Activated CD4-positive, alpha-beta T cell treated with anti-CD3 and anti-CD28 coated beads for 36 hours (primary cell): ENCODE measurements at places on chromosomes 2 and 18. TPM values are rescaled to one million over a fixed set of nuclear protein-coding genes. Genes with fewer than 3 reads are reported as not detected.
A peak's percentile ranks its signal among the peaks of the same experiment; 100 is the strongest.

- peaks cover 5% of the 10 kb centered on the region for H3K36me3 ChIP-seq
- no peak overlapping the region for H3K4me3 ChIP-seq
- no peak for DNase-seq
These were observed 24.6 kb downstream of the THAP4 start for GRCh38 chr2:241612156-241613016.

GRCh38 chr2:235024191-235024860 lies 72.5 kb downstream of the SH3BP4 start:
- no peaks in the 10 kb centered on the region for H3K4me1 ChIP-seq
- DNase-seq: no peak
- no peak overlapping the region for H3K27ac ChIP-seq
- H3K4me3 ChIP-seq: no peak overlapping the region

DNA sequence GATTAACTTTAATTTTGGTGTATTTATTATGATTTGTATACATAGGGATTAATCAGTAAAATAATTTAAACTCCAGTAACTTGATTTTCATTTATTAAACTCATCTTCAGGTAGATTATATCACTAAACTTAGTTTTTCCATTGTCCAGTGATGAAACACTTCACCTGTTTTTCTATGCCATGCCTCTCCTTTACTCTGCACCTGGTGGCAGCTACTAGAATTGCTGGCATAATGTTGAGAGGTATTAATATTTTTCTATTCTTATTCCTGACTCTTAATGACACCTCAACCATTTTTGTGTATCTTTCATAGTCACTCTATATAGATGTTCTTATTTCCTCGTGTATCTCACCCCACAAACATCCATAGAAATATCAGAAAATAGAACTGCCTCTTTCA lies 940.3 kb upstream of the CRIM1 start:
- no peak overlapping the region for H3K4me3 ChIP-seq
- no peaks in the 10 kb centered on the region for H3K4me1 ChIP-seq
- H3K27me3 ChIP-seq: peaks cover 2% of the 10 kb centered on the region

GRCh38 chr2:49569176-49569575 lies 414.9 kb upstream of the FSHR start:
- H3K27ac ChIP-seq: no peak overlapping the region
- DNase-seq: no peak
- no peaks in the 10 kb centered on the region for H3K36me3 ChIP-seq

GRCh38 chr2:158011055-158011771 lies 90.5 kb upstream of the UPP2 start:
- no peaks in the 10 kb centered on the region for H3K36me3 ChIP-seq
- no peak overlapping the region for H3K27ac ChIP-seq
- DNase-seq: peak; percentile 13
- peaks cover 6% of the 10 kb centered on the region for H3K27me3 ChIP-seq
- peaks cover 29% of the 10 kb centered on the region for H3K4me1 ChIP-seq

DNA sequence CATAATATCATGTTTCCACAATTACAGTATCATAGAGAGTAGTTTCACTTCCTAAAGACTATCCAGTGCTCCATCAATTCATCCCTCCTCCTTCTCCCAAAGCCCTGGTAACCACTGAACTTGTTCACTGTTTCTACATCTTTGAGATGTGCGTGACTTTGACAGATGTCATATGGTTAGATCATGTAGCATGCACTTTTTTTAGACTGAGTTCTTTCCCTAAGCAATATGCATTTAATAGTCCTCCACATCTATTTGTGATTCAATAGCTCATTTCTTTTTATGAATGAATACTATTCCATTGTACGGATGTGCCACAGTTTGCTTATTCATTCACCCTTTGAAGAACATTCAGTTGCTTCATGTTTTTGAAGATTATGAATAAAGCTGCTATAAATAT lies 560.4 kb upstream of the LRRTM4 start:
- H3K4me1 ChIP-seq: no peaks in the 10 kb centered on the region
- H3K4me3 ChIP-seq: no peak overlapping the region
- no peaks in the 10 kb centered on the region for H3K36me3 ChIP-seq
- H3K27me3 ChIP-seq: no peaks in the 10 kb centered on the region
- no peak for DNase-seq

- H3K27ac ChIP-seq: no peak overlapping the region
- H3K27me3 ChIP-seq: no peaks in the 10 kb centered on the region
- no peak overlapping the region for H3K4me3 ChIP-seq
- DNase-seq: no peak
- no peaks in the 10 kb centered on the region for H3K4me1 ChIP-seq
These were observed 747.4 kb upstream of the SLC8A1 start for GRCh38 chr2:41199334-41199733.

- no peaks in the 10 kb centered on the region for H3K27me3 ChIP-seq
- no peaks in the 10 kb centered on the region for H3K4me1 ChIP-seq
- no peaks in the 10 kb centered on the region for H3K36me3 ChIP-seq
- H3K4me3 ChIP-seq: no peak overlapping the region
These were observed 27.0 kb downstream of the TFPI start for GRCh38 chr2:187527262-187527661.

- H3K27ac ChIP-seq: no peak overlapping the region
- H3K36me3 ChIP-seq: no peaks in the 10 kb centered on the region
- DNase-seq: no peak
- no peak overlapping the region for H3K4me3 ChIP-seq
These were observed 6.7 kb upstream of the TNP1 start for GRCh38 chr2:216866515-216867095.

DNA sequence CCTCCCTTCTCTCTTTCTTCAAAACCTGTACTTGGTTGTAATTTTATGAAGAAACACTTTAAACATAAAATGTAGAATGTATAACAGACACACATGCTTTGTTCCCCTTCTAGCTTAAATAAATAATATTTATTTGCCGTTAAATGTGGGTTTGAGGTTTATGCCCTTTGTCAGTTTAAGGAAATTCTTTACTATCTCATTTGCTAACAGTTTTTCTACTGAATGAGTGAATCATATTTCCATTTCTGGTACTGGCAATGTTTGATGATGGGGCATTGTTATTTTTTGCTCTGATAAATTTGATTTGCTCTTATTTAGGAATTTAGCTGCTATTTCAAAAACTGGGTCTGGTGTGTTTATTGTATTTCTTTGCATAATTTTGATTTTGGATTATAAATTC lies 555.6 kb downstream of the CCDC85A start:
- H3K4me3 ChIP-seq: no peak overlapping the region
- no peaks in the 10 kb centered on the region for H3K36me3 ChIP-seq
- H3K27ac ChIP-seq: no peak overlapping the region
- H3K27me3 ChIP-seq: no peaks in the 10 kb centered on the region

DNA sequence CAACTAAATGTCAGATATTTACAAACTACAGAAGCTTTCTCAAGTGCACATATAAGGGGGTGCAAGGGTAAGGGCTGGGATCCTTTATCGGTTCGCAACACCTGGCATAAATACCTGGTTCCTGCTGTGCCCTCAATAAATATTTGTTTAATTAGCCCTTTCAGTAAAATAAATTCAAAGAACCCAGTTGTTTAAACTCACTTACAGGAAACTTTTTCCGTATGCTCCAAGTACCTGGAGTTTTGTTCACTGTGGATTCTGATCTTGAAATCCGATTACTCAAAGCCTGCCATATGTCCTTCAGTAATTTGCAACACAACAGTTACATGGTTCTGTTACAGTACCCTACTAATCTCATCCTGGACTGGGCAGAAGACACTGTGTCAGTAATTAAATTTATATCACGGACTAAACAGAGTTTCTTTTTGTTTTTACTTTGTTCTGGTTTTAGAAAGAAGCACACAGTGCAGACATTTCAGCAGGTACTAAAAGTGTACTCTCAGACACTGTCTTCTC lies 36.9 kb downstream of the TBC1D8 start:
- no peak for DNase-seq
- H3K4me3 ChIP-seq: no peak overlapping the region
- H3K4me1 ChIP-seq: peaks cover 6% of the 10 kb centered on the region
- no peaks in the 10 kb centered on the region for H3K27me3 ChIP-seq
- no peaks in the 10 kb centered on the region for H3K36me3 ChIP-seq

GRCh38 chr2:40955635-40956034 lies 503.7 kb upstream of the SLC8A1 start:
- no peaks in the 10 kb centered on the region for H3K27me3 ChIP-seq
- H3K36me3 ChIP-seq: no peaks in the 10 kb centered on the region
- H3K4me1 ChIP-seq: no peaks in the 10 kb centered on the region
- no peak for DNase-seq

- H3K27me3 ChIP-seq: no peaks in the 10 kb centered on the region
- no peak for DNase-seq
- no peaks in the 10 kb centered on the region for H3K4me1 ChIP-seq
These were observed 67.9 kb downstream of the FASTKD2 start for GRCh38 chr2:206833291-206833690.

DNA sequence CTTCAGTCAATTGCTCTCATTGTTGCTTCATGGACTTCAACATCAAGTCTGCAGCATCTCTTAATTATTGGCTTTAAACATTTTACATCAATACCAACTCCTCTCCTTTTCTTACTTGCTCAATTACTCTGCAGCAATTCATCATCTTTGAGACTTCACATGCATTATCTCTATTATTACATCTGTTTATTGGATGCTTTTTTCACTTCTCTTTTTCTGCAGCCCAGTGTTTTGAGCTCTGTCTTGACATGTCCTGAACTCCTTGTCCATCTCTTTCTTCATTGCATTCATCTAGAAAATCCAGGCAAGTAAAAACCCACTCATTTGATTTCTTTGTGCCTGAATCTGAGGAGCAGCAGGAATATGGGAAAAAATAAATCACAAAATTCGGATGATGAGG lies 647.9 kb downstream of the PLCL1 start:
- H3K36me3 ChIP-seq: no peaks in the 10 kb centered on the region
- DNase-seq: no peak
- peaks cover 8% of the 10 kb centered on the region for H3K27me3 ChIP-seq
- no peak overlapping the region for H3K27ac ChIP-seq
- H3K4me3 ChIP-seq: no peak overlapping the region

DNA sequence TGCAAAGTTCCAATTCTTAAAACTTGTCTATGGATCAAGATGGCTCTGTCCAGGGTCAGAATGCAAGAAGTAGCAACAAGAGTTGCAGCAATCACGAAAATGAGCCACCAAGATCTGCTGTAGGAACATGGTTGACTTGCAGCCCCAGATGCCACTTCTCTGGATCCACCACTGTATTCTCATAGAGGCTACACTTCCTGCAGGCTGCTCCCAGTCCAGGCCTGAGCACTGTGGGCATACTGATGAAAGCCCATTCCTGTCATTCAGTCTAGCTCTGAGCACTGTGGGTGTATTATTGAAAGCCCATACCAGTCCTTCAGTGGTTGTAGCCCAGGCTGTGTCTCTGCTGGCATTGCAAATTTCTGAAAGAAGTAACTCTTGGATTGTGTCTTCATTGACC lies 213.9 kb upstream of the AGAP1 start:
- H3K4me1 ChIP-seq: no peaks in the 10 kb centered on the region
- no peak for DNase-seq
- no peak overlapping the region for H3K27ac ChIP-seq
- peaks cover 35% of the 10 kb centered on the region for H3K27me3 ChIP-seq
- no peak overlapping the region for H3K4me3 ChIP-seq

- peaks cover 30% of the 10 kb centered on the region for H3K36me3 ChIP-seq
- H3K4me1 ChIP-seq: peaks cover 9% of the 10 kb centered on the region
- DNase-seq: no peak
These were observed 119.6 kb downstream of the MBP start for GRCh38 chr18:77012806-77013541.

DNA sequence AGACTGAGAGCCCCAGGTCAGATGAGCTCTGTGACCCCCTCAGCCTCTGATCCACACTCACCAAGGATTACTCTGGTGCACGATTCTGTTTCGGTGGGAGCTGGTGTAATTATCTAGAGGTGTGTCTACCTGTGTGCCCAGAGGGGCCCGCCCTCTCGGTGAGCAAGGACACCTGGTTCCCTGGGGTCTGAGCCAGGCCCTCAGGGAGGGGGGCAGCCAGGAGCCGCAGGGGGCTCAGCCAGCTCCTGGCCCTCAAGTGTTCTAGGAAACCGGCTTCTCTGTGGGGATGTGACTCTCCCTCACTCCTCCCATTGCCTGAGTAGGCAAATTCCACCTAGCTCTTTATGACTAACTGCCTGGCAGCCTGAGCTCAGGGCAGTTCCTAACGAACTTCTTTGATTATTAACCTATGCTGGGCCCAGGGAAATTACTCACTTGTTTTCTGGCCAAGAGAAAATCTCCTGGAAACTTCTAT lies 17.4 kb downstream of the AGAP1 start:
- peaks cover 15% of the 10 kb centered on the region for H3K27me3 ChIP-seq
- DNase-seq: no peak
- no peak overlapping the region for H3K27ac ChIP-seq
- H3K36me3 ChIP-seq: no peaks in the 10 kb centered on the region

- H3K27ac ChIP-seq: peak overlapping the region; percentile 72
- H3K36me3 ChIP-seq: peaks cover 3% of the 10 kb centered on the region
- H3K4me1 ChIP-seq: peaks cover 61% of the 10 kb centered on the region
- no peaks in the 10 kb centered on the region for H3K27me3 ChIP-seq
- DNase-seq: peak; percentile 95
These were observed 2.2 kb upstream of the ERMN start for GRCh38 chr2:157327621-157328500.

DNA sequence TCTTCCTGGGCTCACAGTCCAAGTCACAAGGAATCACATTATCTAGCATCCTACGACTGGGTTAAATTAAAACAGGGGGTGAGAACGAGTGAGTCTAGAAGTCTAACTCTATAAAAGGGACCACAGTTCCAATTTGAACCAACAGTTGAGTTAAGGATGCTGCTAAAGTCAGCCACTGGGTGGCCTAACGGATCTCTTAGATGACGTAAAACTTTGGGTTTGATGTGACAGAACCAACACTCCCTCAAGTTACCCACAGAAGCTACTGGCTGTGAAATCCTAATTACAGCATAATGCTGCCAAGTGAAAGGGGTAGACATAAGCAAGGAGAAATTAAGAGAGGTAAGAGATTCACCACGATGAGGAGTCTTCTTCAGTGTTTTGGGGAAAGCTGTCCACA lies 32.7 kb upstream of the RUFY4 start:
- H3K4me1 ChIP-seq: peaks cover 11% of the 10 kb centered on the region
- no peak for DNase-seq
- no peaks in the 10 kb centered on the region for H3K36me3 ChIP-seq
- no peak overlapping the region for H3K4me3 ChIP-seq

GRCh38 chr2:128234613-128235012 lies 84.1 kb downstream of the HS6ST1 start:
- no peak overlapping the region for H3K27ac ChIP-seq
- DNase-seq: no peak
- peaks cover 3% of the 10 kb centered on the region for H3K27me3 ChIP-seq
- no peak overlapping the region for H3K4me3 ChIP-seq

DNA sequence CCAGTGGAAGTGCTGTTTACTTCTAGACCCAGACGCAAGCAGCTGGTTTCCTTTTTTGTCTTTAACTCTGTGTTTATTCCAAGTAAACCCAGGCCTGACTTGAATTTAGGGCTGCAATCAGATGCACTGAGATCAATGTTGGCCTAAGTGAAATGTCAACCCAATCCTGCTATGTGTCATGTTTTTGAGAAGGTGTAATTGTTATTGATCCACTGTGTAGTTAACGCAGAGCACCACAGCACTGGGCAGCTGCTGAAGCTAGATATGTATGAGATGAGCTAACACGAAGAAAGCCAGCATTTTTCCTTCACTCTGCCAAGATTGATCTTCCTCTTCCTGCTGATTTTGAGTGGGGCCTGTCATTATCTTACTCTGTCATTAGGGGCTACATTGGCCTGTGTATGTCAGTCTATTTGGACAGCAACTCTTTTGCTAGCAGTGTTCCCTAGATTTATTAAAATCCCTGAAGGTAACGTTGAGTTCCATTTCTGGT lies 18.9 kb upstream of the DLX1 start:
- H3K4me3 ChIP-seq: no peak overlapping the region
- DNase-seq: no peak
- peaks cover 3% of the 10 kb centered on the region for H3K27me3 ChIP-seq

The COL5A2 gene
- total RNA-seq: 0.50 TPM

The CDK15 gene
- not detected for total RNA-seq

The CCDC178 gene
- total RNA-seq: not detected

The DUSP19 gene
- total RNA-seq: 4.2 TPM

The SCN3A gene
- 0.23 TPM for total RNA-seq

The SLC5A7 gene
- not detected for total RNA-seq

The SH3RF3 gene
- total RNA-seq: 1.4 TPM
